ENCODE measurements at places on chromosomes 1 and 21.
A peak's percentile ranks its signal among the peaks of the same experiment; 100 is the strongest.

DNA sequence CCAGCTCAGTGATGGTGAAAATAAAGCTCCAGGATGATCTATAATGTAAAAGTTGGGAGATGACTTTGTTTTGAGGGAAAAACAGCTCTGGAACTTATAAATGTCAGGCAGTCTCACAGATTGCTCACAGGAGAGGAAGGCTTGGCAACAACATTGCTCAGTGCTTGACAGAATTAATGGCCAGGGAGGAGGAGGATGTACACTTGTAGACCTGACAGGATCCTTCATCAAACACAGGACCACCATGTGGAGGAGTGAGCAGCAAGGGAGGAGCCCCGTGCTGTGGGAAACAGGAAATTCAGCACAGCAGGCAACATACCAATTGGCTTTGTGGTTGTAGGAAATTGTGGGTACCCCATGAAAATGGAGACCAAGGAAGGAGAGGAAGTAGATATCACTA, 291.8 kb upstream of the CAMK1G start:
- DNase-seq = no peak

- DNase-seq = no peak
These were observed 324.7 kb upstream of the USP24 start for GRCh38 chr1:55539652-55540512.

GRCh38 chr1:219325368-219325742, 151.7 kb downstream of the LYPLAL1 start:
- no peak for DNase-seq

DNA sequence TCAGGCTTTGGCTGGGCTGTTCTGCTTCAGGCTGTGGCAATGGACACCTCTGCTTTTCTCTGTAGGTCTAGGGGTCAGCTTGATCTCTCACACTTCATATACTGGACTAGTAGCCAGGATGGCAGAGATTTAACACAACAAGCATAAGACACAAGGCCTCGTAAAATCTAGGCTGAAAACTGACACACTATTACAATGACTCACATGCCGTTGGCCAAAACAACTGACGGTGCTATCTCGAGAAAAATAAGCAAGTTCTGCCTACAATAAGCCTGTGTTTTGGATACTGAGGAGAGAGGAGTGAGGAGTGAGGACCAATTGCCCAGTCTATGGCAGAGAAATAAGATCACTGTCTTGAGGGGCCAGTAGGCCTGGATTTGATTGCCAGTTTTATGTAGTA, 840.7 kb upstream of the ADAMTS5 start:
- DNase-seq = no peak

DNA sequence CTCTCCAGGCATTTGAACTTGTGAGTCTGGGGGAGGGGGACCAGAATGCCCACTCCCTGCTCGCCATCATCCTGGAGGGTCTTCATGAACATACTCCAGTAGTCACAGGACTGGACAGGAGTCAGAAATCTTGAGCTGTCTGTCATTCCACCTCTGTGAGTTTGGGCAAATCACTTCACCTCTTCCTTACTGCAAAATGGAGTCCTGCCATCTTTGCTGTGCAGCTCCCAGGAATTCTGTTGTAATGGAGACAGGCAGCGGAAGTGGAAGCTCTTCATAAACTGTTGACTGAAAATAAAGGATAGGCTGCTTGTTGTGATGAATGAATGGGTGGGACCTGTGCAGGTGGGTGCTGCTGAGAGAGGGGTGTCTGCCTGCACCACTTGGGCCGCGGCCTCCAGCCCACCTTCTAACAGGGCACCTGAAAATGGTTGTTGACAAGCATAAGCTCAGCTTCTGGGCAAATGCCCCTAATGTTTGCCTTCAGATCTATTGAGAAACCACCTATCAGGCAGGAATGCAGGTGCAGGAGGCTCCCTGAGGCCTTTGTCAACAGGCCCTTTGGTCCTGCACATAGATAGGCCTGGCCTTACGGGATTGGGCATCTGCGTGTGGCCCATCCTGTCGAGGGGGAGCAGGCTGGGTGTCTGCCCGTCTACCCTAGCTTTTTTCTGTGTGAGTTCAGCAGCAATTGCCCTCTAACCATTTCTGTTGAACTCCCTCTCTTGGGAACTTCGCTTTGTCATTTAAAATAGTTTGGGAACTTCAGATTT, 321.0 kb downstream of the RPS6KC1 start:
- DNase-seq = no peak

DNA sequence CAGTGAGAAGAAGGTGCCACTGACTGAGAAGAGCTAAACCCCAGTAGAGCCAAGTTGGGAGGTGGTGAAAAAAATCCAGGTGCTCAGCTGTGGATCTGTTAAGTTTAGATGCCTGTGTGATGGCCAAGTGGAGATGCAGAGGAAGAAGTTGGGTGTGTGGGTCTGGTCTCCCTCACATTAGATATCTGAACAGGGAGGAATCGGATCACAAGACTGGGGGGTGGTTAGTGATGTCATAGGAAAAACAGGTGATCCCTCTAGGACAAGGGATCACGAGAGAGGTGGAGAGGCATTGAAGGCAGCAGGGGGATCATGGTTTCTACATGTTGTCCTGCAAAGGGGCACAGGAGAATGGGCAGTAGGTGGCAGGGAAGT, 22.6 kb downstream of the KCNK1 start:
- no peak for DNase-seq

DNA sequence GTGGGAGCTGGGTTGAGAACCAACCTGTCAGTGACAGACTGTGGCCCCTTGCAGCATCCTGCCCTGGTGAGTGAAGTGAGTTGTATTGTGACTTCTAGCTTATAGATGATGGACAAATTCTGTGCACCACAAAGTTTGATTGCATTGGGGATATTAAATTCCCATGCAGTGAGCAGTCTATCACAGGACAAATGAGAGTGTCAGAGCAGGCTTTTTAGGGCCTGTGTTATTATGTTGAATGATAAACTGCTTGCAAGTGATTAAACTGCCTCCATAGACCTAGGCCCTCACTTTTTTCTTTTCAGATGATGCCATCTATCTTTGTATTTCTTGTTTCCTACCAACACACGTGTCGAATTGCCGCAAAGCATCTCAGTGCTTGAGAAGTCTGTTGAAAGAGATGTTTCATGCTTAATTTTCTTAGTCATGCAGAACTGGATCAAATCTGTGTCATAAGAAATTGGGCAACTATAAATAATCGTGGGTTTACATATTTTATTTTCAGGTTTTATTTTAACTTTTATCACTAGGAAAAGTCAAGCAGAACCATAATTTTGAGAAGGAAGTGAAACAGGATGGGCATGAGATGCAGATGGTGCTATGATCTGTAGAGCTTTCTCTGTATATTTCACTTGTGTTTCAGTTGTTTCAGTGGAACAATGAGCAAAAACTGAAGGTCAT, 199.2 kb downstream of the S1PR1 start:
- DNase-seq = no peak

GRCh38 chr1:244074559-244075171, 23.6 kb downstream of the ZBTB18 start:
- DNase-seq = peak; percentile 68

DNA sequence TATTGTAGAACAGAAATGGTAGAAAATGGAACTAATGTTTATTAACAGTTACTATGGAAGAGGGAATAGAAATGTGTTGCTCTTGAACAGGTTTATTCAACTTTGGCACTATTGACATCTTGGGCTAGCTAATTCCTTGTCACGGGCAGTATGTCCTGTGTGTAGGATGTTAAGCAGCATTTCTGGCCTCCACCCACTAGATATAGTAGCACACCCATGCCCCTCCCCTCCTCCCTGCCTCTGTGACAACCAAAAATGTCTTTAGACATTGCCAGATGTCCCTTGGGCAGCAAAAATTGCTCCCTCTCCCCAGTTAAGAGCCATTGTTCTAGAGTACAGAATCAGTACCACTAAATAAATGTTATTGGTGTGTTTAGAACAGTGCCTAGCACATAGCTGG, 91.4 kb upstream of the TPTE start:
- no peak for DNase-seq

- DNase-seq = no peak
These were observed 10.4 kb upstream of the CDC20 start for GRCh38 chr1:43348343-43348808.

GRCh38 chr1:246262281-246262680, 244.8 kb downstream of the SMYD3 start:
- DNase-seq = no peak

GRCh38 chr1:34681480-34682451, 73.1 kb upstream of the GJB5 start:
- DNase-seq = peak; percentile 29

DNA sequence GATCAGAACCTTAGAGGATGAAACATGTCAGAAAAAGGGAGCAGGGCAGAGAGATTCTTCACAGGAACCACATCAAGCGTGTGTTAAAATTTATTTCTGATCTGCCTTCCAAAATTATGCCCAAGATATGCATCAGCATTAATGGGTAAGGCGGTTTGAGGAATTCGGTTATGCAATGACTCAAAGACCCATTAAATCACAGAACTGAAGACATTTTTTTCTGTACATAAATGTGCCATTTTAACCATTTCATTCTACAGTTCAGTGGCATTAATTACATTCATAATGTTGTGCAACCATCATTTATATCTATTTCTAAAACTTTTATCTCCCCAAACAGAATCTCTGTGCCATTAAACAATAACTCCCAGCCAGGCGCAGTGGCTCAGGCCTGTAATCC, 43.4 kb downstream of the CNST start:
- DNase-seq = no peak

GRCh38 chr1:231272880-231273279, 31.9 kb downstream of the GNPAT start:
- DNase-seq = no peak

DNA sequence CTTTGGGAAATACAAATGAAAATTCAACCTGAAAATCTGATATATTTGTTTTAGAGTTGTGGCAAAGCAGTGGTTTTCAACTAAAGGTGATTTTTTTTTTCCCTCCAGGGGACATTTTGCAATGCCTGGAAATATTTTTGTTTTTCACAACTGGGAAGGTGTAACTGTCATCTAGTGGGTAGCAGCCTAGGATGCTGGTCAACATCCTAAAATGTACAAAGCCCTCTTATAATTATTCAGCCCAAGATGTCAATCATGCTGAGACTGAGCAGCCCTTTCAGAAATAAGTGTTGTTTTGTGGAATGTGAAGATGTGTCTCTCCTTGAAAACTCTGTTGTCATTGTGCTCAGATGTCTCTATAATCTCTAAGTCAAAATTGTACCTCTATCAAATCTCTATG, 95.2 kb upstream of the NCAM2 start:
- no peak for DNase-seq

DNA sequence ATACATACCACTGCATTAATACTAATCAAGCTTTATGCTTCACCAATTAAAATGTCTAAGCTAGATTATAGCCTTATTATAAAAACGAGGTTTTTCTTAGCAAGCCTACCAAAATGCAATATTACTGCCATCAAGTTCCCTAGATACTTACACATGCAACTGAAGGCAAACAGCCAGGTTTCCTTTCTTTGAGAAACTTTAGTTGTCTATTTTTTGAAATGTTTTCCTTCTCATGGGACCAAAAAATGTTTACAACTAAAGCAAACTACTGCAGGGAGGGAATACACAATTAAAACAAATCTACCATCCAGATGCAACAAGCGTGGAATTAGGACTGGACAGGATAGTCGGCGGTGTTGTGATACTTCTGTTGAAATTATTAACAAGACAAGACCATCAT, 1.3 kb downstream of the ZNF644 start:
- no peak for DNase-seq

DNA sequence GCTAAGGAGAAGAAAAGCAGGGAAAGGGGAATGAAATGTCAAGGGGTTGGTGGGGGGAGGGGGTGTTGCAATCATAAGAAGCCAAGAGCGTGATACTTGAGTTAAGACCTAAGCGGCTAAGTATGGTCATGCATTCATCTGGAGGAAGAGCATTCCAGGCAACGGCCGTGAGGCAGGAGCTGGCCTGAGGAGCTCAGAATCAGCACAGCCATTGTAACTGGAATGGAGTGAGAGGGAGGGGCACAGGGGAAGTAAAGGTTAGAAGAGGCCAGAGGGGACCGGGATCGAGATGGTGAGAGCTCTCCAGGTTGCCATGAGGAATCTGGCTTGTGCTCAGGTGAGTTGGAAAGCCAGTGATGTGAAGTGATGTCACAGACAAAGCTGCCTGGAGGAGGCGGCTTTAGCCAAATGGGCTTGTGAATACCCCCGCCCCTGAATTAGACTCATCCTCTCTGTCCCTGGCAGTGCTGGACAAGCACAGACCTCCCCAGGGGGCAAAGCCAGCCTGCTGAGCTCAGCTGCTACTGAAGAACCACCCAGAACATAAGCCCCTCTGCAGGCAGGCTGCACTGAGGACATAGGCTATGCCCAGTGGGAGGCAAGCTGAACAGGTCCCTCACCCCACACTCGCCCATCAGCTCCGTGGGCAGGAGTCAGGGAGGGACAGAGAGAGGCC, 61.1 kb upstream of the LAPTM5 start:
- no peak for DNase-seq

GRCh38 chr1:47796626-47797025, 200.6 kb downstream of the TRABD2B start:
- no peak for DNase-seq

DNA sequence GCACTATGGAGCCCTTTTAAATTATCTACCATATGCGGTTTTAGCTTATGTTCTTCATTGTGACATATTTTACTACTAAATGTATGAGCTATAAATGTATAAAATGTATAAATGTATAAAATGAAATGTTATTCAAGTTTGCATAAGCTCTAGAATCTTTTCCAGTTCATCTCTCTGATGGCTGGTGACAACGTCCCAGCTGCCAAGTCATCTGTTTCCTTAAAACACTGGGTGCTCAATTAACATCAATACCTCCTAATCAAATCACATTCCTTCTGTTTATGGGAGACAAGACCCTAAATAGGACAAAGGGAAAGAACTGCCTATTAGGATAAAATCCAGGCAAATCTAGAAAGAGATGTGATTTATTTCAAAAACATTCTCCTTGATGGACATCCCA, 22.9 kb downstream of the DSTYK start:
- DNase-seq = no peak

- DNase-seq = no peak
These were observed 51.9 kb downstream of the IER5 start for GRCh38 chr1:181140398-181140797.

GRCh38 chr1:87898431-87898830, 569.8 kb downstream of the LMO4 start:
- DNase-seq = no peak

- DNase-seq = no peak
These were observed 8.7 kb upstream of the TDRD10 start for GRCh38 chr1:154493276-154493675.

DNA sequence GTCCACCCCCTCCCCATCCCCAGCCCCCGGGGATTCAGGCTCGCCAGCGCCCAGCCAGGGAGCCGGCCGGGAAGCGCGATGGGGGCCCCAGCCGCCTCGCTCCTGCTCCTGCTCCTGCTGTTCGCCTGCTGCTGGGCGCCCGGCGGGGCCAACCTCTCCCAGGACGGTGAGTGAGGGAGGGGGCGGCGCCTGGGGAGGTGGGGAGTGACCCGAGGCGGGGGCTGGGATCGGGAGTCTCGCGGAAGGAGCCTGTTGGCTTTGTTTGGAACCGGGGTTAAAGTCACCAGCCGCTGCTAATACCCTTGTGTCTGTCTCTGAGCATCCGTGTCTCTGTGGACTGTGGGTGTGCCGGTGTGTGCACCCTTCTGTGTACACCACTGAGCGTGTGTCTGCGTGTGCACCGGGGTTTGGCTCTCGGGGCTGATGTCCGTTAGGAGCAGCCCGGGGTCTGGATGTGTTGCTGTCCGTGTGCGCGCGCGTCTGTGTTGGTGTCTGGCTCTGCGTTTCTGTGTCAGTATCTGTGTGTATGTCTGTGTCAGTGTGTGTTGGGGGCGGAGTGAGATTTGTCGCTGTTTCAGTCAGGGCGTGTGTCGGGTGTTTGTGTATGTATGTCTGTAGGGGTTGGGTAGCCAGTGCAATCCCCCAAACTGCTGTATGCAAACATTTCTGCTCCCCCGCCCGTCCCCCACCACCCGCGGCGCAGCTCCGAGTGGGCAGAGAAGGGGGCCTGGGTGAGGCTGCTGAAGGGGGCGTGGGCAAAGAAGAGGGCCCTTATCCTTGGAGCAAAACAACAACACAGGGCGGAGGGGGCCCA, 480 bp downstream of the CADM3 start:
- no peak for DNase-seq
